Fibroblast of lung (primary cell): ENCODE measurements at places on chromosomes 12 and 14. TPM values are rescaled to one million over a fixed set of nuclear protein-coding genes. Genes with fewer than 3 reads are reported as not detected.

The P2RX2 gene
- not detected in 2 replicates for total RNA-seq

The ATL1 gene
- 6.9 and 16.2 TPM in 2 replicates for total RNA-seq

The TGM1 gene
- 0.51 and 0.83 TPM in 2 replicates for total RNA-seq

The DIO3 gene
- total RNA-seq = 0.17 and 1.0 TPM in 2 replicates

The EPYC gene
- not detected in 2 replicates for total RNA-seq

The DDX11 gene
- total RNA-seq = 13.2 and 16.2 TPM in 2 replicates

The GPR135 gene
- 1.8 and 3.0 TPM in 2 replicates for total RNA-seq

The WNT5B gene
- total RNA-seq = 40.3 and 105 TPM in 2 replicates

The CCDC197 gene
- not detected in 2 replicates for total RNA-seq

The ACSM4 gene
- not detected in 2 replicates for total RNA-seq

The TMEM229B gene
- 0.77 and 0.99 TPM in 2 replicates for total RNA-seq

The GPR68 gene
- 0.26 and 0.66 TPM in 2 replicates for total RNA-seq

The SERPINA4 gene
- not detected in 2 replicates for total RNA-seq

The STAT6 gene
- total RNA-seq = 90.4 and 103 TPM in 2 replicates

The CLEC4A gene
- total RNA-seq = 0.26 and 0.33 TPM in 2 replicates

The ESRRB gene
- not detected in 2 replicates for total RNA-seq

The ATG2B gene
- 23.9 and 30.9 TPM in 2 replicates for total RNA-seq

The BDKRB2 gene
- total RNA-seq = 43.9 and 91.5 TPM in 2 replicates

The LRP1-AS gene
- not detected in 2 replicates for total RNA-seq

The IQSEC3 gene
- total RNA-seq = 0.77 and 1.3 TPM in 2 replicates

The AQP2 gene
- total RNA-seq = not detected in 2 replicates

The PRH2 gene
- not detected in 2 replicates for total RNA-seq

The TOMM20L gene
- not detected in 2 replicates for total RNA-seq

The SMAGP gene
- 5.1 and 11.6 TPM in 2 replicates for total RNA-seq

The SYT1 gene
- total RNA-seq = 0.51 and 2.1 TPM in 2 replicates

The CRIP1 gene
- 1.3 and 3.0 TPM in 2 replicates for total RNA-seq

The C14orf132 gene
- 41.1 and 48.6 TPM in 2 replicates for total RNA-seq

The LHX5 gene
- not detected in 2 replicates for total RNA-seq

The FBXO21 gene
- total RNA-seq = 81.3 and 115 TPM in 2 replicates

The RNASE7 gene
- total RNA-seq = not detected in 2 replicates

The NTN4 gene
- total RNA-seq = 8.2 and 28.6 TPM in 2 replicates

The KRT83 gene
- not detected in 2 replicates for total RNA-seq

The CACNA1C gene
- 7.4 and 11.4 TPM in 2 replicates for total RNA-seq

The NRL gene
- total RNA-seq = 0.77 and 0.99 TPM in 2 replicates

The SCYL2 gene
- total RNA-seq = 37.5 and 47.9 TPM in 2 replicates

The SCNN1A gene
- total RNA-seq = under 0.01 and 0.26 TPM in 2 replicates

The SMCO3 gene
- total RNA-seq = 0.17 TPM in 1 of 2 replicates, not detected in the other

The KRT73 gene
- total RNA-seq = not detected in 2 replicates

The PRB2 gene
- total RNA-seq = not detected in 2 replicates

The KRT6B gene
- total RNA-seq = not detected in 2 replicates

The OR4E2 gene
- total RNA-seq = not detected in 2 replicates

The ATG101 gene
- 90.3 and 103 TPM in 2 replicates for total RNA-seq

The RIMBP2 gene
- total RNA-seq = under 0.01 and 0.17 TPM in 2 replicates

The IFI27L1 gene
- total RNA-seq = 8.5 and 14.4 TPM in 2 replicates

The TAS2R30 gene
- total RNA-seq = 2.6 and 4.0 TPM in 2 replicates
